ENCODE measurements at places on chromosomes 6 and 20.
A peak's percentile ranks its signal among the peaks of the same experiment; 100 is the strongest.

- DNase-seq: no peak
Observed at GRCh38 chr20:47821481-47822100, 36.3 kb upstream of the SULF2 start.

DNA sequence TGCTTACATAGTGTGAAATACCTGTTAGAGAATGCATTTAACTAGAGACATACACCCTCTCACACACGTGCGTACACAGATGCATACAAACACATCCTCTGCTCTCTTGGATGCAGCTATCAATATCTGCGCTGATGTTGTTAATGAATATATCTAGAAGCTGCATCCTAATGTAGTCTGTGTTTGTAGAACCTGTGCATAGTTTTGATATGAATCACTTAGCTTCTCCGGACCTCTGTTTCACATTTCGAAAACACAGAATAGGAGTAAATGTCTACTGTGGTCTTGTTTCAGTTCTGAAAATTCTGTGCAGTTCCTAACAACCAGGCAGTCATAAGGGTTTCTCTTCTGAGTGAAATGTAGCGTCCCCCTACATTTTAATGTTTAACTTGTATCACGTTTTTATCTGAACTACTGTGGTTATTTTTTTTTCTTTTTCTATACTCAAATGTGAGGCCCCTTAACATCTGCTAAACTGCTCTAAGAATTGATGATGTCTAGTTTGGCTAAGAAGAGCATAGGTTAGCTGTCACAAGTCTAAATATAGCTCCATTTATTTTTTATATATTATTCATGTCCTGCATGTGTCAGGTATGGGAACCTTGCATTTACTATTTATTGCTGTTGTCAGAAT is 254.5 kb downstream of the TMEM242 start:
- no peak for DNase-seq

DNA sequence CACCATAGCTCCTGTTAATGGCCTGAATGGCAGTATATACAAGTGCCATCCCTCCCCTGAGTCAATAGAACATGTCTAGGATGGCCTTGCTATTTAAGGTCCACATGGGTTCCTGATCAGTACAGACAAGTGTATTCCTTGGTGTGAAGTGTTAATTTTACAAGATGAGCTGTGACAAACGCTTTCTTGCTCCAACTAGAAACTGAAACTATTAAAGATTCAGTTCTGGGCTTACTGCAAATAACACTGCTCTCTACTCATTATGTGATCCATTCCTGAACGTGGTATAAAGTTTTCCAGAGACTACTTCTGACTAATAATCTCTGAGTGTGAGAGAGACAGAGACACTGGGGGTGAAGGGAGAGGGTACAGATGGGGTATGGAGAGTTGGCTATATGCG is 198.0 kb upstream of the FBXL4 start:
- DNase-seq: no peak

DNA sequence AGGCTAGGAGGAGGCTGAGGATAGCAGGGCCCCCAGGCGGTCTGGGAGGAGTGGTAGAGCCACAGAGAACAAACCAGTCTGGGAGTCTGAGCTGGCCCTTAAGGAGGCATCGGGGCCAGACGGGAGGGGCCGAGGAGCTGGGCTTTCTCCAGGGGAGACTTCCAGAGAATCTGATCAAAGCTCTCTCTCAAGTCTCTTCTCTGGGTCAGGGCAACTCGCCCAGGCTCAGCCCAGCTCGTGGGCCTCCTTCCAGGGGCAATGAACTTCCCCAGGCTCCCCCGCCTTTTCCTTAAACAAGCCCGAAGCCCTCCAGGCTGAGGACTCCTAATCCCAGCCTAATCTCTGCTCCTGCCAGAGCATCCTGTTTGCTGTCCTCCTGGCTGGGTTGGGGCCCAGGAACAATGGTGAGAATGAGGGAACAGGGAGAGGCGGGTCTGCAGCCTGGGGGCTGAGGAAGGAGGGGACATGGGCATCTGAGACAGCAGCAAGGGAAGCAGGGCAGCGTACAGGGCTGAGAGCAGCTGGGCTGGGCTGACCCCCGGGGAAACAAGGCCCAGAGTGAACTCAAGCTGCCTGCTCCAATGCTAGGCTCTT is 173.6 kb downstream of the ANKRD60 start:
- DNase-seq: no peak

DNA sequence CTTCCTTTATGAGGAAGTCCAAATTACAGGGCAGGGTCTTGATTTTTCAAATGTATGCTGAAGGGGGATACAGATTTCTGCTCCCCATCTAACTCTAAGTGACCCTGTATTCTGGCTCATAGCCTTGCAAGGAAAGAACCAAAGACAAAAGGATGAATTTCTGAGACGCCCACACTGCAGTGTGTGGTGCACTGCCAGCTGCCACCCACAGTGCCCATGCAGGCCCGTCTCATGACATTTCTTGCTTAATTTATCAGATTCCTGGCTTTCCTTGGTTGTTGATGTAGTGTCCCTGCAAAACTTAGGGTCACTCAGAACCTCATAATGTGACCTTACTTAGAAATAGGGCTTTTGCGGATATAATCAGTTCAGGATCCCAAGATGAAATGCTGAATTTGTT is 68.0 kb downstream of the CBLN4 start:
- no peak for DNase-seq

DNA sequence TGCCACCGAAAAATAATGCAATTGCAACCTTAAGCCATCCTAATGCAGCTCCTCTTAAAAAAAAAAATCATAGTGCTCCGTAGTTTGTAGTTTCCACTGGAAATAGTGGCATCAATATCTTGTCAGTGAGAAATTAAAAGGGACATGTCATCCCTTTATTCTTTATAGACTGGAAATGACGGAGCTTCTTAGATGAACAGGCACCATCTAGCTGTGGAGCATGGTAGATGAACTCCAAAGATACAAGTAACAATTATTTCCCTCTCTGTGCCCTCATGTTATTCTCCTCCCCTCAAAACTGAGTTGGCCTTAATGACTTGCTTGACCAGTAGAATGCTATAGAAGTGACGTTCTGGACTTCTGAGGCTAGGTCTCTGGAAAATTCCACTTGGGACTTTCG is 268.1 kb upstream of the SPTLC3 start:
- DNase-seq: no peak

GRCh38 chr20:57867181-57867803 is 157.5 kb upstream of the PMEPA1 start:
- DNase-seq: no peak

DNA sequence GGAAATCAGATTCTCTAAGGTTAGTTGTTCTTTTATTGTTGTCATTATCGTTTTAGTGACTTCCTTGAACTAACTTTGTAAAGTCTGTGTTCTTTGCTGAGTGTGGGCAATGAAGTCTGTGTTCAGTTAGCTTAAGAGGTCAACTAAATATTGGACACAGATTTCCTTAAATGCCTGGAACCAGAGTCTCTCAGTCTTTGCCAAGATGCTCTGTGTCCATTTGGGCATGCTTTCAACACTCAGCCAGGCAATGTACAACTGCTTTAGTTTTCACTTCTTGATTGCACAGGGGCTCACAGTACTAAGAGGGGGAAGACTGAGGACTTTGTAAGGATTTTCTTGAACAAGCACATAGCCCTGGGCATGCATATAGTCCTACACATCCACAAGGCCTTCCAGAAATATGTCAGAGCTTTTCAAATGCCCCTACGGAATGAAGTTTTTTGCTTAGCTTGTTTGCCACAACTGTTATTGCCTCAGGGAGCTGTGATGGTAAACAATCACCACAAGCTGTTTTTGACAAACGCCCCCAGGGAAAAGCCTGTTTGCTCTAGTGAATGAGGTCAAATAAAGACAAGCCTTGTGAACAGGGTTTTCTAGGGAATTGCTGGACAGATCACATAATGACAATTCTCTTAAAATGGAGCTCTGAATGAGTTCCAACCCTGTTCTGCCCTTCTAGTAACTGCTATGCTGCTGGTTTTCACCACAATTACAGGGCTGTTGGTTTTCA is 82.5 kb downstream of the B3GAT2 start:
- DNase-seq: no peak

GRCh38 chr6:154921482-154921881 is 73.6 kb upstream of the TIAM2 start:
- DNase-seq: no peak

GRCh38 chr20:29876911-29877285 is 1380.6 kb upstream of the DEFB115 start:
- DNase-seq: no peak

GRCh38 chr20:654417-654750 is 1.4 kb upstream of the SRXN1 start:
- DNase-seq: no peak

DNA sequence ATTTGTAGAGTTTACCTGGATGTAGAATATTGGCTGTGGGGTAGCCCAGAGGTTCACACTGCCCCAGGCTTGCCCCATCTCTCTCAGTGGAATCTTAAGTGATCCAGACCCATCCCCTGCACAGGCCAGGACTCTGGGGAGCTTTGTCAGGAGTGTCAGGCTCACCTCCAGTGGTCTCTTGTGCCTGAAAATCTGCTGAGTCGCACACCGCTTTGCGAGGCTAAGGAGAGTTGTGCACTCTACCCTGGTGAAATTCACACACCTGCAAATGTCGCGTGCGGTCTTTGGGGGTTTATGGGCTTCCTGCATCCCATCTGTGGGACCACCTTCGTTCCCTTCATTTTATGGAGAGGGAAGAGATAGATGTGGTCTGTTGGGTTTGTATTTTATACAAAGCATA is 63.6 kb upstream of the KIF25 start:
- DNase-seq: no peak

- DNase-seq: peak; percentile 8
Observed at GRCh38 chr6:148146717-148147462, 195.7 kb upstream of the SASH1 start.

- no peak for DNase-seq
Observed at GRCh38 chr6:7697820-7698623, 27.9 kb upstream of the BMP6 start.

- no peak for DNase-seq
Observed at GRCh38 chr6:71287926-71288227, 734 bp upstream of the OGFRL1 start.

- no peak for DNase-seq
Observed at GRCh38 chr20:32192698-32193097, 14.8 kb downstream of the PLAGL2 start.

GRCh38 chr20:34754611-34755010 is 50.5 kb downstream of the TP53INP2 start:
- DNase-seq: no peak

- DNase-seq: no peak
Observed at GRCh38 chr6:83708546-83708969, 343 bp downstream of the SNAP91 start.

DNA sequence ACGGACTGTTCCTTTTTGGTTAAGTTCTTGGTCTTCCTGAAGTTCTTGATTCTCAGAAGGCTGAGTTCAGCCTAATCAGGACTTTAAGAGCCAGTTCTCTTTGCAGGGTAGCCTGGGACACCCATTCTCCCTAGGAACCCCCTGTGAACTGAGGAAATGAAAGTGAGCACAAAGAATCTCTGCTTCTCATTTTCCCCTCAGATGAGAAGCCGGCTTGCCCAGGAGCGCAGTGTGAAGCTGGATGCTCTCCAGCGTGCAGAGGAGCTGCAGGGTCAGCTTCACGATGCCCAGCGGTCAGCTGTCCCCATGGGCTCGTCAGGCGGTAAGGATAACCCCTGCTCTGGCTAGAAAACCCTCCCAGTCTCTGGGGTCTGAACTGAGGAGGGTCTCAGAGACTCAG is 34.0 kb downstream of the CD164 start:
- DNase-seq: no peak

DNA sequence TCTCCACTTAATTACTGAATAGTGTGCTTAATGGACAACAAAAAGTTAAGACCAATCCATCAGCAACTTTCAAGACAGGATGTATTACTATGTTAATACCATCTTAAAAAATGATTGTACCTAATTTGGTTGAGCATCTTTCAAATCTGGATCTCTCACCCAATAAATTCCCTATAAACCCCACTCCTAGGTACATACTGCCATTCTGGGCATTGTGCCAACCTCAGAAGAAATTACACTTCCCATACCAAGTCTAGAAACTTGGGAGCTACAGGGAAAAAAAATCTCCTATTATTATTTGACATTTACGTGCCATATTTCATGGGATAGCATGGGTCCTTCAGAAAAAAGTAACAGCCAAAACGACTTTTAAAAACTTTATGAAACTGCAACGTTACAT is 5.1 kb downstream of the SYNCRIP start:
- DNase-seq: no peak

DNA sequence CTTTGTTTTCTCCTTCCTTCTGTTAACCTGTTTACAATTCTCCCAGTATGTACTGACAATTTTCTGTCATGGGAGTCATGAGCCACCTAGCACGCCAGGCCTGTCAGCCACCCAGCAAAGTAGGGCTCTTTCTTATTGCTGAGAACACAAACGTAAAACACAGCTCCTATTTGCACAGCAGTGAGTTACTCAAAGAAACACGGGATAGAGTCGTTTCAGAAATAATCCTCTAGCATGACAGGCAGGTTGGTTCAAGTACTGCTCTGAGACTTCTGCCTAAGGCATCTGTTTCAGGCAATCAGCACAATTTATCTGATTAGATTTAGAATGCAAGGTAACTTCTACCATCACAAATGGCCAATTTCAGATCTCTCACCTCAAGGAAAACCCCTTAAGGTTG is 88.8 kb downstream of the CD24 start:
- no peak for DNase-seq

All from activated effector memory CD4-positive, alpha-beta T cell treated with Interleukin-2 at 50 U/mL for 16 hours (primary cell).